ENCODE measurements at places on chromosomes 1 and 21.

DNA sequence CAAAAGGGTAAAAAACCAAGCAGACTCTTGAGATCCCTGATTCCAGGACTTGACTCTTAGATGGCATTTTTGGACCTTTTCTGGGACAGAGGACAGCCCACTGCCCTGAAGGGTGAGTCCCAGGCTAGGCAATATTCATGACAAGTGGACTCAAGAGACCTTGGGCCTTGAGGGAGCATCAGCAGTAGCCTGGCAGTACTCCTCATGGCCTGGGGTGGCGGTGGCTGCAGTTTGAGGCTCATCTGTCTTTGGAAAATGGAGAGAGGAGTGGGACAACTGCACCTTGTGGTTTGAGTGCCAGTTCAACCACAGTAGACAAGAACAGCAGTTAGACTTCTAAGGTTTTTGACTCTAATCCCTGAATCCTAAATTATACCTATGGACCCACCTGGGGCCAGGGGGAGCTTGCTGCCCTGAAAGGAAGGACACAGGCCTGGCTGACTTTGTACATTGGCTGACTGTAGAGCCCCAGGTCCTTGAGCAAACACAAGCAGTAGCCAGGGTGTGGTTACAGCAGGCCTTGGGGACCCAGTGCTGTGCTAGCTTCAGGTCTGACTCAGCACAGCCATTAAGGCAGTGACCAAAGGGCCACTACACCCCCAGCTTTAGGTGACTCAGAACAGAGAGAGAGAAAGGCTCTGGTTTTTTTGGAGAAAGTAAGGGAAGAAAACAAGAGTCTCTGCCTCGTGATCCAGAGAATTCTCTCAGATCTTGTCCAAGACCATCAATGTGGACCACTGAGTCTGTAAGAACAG, 1023.2 kb downstream of the KCNT2 start:
- no peak for DNase-seq

DNA sequence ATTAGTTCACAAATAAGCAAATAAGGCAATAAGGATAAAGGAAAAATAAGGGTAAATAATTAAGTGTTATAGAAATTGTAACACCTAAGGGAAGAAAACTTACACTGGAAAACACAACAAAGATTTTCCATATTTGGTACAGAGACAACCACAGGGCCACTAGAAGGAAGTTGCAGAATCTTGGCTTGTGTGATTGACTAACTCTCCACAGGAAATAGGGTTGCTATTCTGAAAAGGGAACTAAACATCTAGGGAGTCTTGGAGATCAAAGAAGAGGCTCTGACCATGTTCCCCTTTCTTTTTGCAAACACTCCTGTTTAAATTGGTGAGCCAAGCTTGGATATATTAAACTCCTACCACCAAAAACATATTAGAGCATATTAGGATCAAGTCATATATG, 59.1 kb downstream of the APCS start:
- DNase-seq, result peak; percentile 91

DNA sequence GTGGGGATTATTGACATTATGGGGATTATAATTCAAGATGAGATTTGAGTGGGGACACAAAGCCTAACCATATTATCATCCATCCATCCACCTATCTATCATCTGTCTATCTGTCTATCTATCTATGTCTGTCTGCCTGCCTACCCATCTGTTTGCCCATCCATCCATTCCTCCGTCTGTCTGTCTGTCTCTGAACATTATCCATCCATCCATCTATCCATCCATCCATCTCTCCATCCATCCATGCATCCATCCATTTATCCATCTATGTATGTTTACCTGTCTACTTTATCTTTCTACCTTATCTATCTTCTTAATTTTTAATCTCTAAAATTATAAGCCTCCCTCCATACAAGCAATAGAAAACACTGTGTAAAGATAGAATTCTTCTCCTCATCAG, 47.4 kb downstream of the SH3BGR start:
- no peak for DNase-seq

DNA sequence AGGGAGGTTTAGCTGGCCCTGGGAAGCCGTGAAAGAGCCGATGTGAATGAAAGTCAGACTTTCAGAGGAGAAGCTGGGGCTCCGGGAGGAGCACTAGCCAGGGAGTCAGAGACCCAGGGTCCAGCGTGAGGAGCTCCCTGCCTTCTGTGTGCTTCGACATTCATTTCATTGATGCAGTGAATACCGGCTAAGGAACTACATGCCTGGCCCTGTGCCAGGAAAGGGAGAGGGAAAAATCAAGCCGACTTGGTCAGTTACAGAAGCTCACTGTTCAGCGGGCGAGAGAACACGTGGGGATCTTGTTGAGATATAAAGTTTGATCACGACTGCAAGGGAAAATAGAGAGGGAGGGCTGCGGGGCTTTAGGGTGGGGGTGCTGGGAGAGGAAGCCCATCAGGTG, 76.7 kb upstream of the RUNX3 start:
- peak; percentile 56 for DNase-seq

DNA sequence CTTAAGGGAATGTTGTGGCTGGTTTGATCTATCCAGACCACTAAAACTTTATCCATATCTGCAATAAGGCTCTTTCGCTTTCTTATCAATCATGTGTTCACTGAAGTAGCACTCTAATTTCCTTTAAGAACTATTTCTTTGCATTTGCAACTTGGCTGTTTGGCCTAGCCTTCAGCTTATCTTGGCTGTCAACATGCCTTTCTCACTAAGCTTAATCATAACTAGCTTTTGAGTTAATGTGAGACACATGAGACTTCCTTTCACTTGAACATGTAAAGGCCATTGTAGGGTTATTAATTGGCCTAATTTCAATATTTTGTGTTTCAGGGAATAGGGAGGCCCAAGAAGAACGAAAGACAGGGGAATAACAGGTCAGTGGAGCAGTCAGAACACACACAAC, 124.7 kb downstream of the TNFSF18 start:
- DNase-seq, result no peak

DNA sequence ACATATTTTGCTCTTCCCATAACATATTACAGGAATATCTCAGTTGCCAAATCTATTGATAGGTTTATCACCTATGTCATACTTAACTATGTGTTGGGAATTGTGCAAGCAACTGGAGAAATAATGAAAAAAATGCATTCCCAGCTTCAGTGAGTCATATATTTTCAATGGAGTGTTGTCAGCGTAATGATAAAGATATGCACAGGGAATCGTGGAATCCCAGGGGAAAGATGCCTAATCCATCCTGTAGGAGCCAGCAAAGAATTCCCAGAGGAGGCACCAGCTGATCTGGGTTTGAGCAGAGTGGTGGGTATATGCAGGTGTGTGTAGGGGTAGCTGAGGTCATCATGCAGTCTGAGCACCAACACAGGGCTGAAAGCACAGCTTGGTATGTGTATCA, 213.3 kb upstream of the DAB1 start:
- no peak for DNase-seq

DNA sequence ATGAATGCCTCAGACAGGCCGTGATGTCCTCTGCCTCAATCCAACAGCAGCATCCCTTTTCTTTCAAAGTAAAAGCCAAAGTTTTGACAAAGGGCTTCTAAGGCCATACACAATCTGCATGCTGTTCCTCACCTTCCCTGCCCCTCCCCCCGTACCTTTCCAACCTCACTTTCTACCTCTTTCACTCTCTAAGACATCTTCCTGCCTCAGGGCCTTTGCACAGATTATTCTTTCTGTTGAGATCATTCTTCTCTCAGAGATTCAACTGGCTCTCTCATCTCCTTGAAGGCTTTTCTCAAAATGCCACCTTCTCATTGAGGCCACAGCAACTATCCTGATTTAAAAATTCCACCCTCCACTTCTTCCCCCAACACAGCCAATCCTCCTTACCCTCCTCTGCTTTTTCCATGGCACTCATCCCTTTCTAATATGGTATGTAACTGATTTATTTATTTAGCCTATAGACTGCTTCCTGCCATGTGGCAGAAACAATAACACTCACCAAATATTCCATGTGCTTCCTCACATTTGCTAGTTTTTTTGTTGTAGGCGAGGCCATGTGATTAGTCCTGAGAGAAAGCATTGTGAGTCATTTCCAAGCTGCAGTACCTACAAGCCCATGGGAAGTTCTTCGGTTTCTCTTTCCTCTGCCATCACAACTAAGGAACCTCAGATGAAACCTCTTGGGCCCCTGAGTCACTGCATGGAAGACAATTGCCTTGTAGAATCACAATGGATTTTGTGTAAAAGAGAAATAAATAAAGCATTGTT, 58.7 kb upstream of the GADD45A start:
- peak; percentile 88 for DNase-seq

GRCh38 chr1:28560886-28561285, 8.0 kb downstream of the TRNAU1AP start:
- no peak for DNase-seq

DNA sequence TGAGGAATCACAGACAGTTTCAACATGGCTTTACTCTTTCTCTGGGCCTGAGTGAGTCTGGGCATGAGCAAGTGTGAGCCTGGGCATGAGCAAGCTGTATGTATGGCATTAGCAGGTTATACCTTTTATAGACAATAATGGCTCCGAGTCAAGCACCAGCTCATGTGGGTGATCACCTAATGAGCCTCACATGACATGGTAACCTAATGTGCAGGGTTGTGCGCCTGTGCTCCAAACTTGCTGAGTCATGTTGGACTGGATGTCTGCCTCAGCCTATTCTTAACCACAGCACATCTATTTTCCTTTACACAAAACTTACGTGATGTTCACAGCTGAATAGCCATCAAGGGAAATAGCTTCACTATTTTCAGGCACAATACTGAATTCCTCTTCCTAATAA, 236.2 kb upstream of the NRIP1 start:
- DNase-seq, result no peak

GRCh38 chr1:208910161-208910560, 666.0 kb upstream of the PLXNA2 start:
- DNase-seq, result no peak

DNA sequence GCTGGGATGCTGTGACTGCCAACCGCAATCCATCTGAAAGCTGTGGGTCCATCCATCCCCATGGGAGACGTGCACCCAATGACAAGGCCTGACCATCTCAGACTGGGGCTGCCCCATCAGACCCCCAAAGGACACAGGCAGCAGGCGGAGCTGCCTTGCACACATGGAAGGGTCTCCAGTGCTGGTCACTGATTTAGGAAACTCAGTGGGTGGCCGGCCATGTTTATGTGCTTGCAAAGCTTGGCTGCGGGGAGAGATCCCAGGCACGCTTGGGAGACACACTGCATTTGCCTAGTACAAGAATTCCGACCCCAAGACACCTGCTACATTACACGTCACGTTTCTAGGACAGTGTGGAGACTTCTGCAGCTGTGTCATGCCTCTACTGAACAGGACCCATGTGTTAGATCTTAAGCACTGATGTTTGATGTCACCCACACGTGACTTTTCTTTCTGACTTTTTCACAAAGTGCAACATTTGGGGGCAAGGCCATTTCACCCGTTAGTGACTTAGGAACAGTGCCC, 181.4 kb downstream of the CLIC6 start:
- DNase-seq, result no peak

GRCh38 chr1:178684542-178685000, 40.5 kb upstream of the RALGPS2 start:
- no peak for DNase-seq

DNA sequence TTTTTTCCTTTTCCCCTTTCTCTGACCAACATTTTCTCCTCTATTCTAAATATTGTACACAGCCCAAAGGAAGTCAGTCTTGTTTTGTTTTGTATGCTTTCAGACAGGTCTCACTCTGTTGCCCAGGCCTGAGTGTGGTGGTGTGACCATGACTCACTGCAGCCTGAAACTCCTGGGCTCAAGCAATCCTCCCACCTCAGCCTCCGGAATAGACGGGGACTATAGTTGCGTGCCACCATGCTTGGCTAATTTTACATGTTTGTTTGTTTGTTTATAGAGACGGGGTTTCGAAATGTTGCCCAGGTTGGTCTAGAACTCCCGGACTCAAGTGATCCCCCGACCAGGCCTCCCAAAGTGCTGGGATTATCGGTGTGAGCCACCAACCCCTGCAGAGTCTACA, 72.8 kb downstream of the NRIP1 start:
- peak; percentile 39 for DNase-seq

DNA sequence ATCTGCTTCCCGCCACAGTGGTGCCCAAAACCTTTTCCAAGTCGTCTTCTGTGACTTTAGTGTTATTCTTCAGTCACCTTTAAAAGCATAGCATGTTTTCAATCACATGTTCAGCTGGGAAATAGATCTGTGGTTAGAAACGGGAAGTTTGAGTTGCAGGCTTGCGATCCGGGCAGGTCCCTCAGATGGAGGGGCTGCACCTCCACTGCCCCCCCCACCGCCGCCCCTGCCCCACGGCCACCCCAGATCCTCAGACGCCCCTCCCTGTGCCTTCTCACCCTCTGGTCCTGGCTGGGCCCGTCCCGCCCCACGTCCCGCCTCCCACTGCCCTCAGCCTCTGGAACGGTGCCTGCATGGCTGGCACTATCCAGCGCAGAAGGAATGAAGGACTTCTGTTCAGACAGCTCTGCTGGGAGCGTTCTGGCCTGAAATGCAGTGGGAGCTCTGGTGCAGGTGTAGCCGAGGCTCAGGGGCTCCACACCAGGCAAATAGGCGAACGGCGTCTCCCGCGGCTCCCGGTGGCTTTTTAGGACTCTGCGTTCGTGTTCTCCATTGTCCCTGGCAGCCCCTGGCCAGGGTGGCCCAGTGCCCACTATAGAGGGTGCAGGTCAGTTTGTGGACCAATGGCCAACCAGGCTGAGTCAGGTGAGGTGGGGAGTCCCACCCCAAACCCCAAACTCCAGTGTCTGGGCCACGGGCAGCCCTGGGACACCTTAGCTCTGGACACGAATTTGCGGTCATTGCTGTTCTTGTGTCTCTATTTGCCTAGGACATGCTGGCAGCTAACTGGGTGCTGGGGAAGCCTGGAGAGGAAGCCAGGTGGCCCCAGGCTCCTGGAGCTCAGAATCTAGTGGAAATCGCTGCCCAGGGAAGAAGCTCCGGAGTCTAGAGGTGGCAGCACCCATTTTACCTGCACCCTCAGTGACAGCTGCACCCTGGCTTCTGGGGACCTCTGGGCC, 67.1 kb downstream of the FAAP20 start:
- peak; percentile 42 for DNase-seq

DNA sequence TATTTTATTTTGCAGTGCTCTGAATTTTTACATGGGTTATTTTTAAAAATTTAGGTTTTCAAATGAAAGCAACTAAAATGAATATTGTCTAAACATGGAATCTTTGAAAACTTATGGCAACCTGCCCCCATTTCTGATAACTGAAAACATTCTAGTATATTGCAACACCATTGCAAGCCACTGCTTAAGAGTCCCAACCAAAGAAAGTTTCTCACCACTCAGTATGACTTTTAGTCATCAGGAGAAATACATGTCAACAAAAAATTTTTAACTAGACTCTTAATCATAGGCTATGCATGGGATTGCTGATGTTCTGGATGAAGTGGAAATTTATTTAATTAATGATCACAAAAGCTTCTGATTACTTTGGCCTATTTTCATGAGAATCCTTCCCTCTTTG, 112.1 kb downstream of the TNFSF18 start:
- DNase-seq, result peak; percentile 72

DNA sequence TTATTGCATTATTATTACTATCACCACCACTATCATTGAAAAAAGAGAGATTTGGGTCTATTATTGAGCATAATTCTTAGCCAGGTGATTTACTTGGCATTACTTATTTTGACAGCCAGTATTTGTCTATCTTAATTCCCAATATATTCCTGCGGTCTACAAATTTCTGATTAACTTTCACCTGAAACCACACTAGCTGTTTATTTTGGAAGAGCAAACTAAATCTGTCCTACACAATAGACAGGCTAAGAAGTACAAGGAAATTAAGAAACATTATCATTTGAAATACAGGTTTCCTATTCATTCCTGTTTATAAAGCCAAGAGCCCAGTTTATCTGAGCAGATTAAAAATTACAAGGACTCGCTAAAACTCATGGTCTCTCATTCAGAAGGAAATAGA, 6.9 kb upstream of the LYST start:
- no peak for DNase-seq
